ENCODE measurements at places on chromosomes 16 and 17. TPM values are rescaled to one million over a fixed set of nuclear protein-coding genes. Genes with fewer than 3 reads are reported as not detected.

The HBM gene
- total RNA-seq: not detected

The MPV17L gene
- total RNA-seq: 5.6 TPM

The KRTAP1-5 gene
- not detected for total RNA-seq

The OR1F1 gene
- not detected for total RNA-seq

GRCh38 chr17:74140282-74140681 is 63.2 kb upstream of the RPL38 start:
- no peak for ATAC-seq

- ATAC-seq: no peak
Observed at GRCh38 chr17:33901085-33901484, 354.0 kb upstream of the CCL2 start.

DNA sequence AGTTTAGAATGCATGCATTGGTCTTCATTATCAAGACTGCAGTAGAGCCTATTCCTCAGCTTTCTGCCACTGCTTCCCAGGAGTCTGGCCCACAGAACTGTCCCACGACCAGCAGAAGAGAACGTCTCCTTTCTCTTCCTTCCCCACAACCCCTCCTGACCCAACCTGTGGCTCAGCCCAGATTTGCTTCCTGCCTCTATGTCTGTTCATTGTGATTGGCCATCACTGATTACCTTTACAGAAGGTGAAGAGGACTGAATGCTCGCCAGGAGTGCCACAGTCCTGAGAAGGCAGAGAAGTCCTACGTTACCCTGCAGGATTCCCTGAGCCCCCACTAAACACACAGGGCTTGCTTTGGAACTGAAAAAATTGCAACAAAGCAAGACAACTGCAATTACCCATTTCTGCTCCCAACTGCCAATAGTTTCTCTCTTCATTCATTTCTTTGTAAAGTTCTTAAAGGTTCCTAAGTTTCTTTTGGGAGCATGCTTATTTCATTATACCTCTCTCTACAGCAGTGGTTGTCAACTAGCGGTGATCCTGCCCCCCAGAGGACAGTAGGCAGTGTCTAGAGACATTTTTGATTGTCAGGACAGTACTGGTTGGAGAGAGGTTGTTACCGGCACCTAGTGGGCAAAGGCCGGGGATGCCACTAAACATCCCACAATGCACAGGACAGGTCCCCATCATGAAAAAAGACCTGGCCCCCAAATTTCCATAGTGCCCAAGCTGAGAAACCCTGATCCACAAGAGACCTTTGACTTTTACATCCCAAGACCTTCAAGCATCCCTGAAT is 4.5 kb upstream of the NAT9 start:
- no peak for ATAC-seq

All from esophagus mucosa (tissue), 1 donor.